Right lung (tissue), 10 donors: ENCODE measurements at places on chromosomes 13 and 19. TPM values are rescaled to one million over a fixed set of nuclear protein-coding genes. Genes with fewer than 3 reads are reported as not detected.

DNA sequence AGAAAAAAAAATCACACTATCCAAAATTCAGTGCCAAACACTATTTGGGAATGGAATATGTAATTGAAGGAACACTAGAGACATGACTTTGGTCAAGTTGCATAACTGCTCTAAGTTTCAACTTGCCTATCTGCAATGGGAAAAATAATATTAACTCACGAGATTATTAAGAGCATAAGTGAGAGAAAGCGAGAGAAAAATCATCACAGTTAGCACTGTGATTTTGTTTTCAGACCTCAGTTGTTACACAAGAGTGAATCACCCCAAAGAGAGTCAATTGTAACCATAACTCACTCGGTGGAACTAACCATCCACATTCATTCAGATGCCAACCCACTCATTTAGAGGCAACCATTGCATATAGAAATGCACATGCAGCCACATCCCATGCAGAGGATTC lies 147.1 kb downstream of the NHLRC3 start:
- DNase-seq: no peak

- no peak for DNase-seq
Measured at GRCh38 chr19:33193269-33193864, 763 bp upstream of the LRP3 start.

Gene BEST2
- polyA plus RNA-seq: 0.16 TPM

DNA sequence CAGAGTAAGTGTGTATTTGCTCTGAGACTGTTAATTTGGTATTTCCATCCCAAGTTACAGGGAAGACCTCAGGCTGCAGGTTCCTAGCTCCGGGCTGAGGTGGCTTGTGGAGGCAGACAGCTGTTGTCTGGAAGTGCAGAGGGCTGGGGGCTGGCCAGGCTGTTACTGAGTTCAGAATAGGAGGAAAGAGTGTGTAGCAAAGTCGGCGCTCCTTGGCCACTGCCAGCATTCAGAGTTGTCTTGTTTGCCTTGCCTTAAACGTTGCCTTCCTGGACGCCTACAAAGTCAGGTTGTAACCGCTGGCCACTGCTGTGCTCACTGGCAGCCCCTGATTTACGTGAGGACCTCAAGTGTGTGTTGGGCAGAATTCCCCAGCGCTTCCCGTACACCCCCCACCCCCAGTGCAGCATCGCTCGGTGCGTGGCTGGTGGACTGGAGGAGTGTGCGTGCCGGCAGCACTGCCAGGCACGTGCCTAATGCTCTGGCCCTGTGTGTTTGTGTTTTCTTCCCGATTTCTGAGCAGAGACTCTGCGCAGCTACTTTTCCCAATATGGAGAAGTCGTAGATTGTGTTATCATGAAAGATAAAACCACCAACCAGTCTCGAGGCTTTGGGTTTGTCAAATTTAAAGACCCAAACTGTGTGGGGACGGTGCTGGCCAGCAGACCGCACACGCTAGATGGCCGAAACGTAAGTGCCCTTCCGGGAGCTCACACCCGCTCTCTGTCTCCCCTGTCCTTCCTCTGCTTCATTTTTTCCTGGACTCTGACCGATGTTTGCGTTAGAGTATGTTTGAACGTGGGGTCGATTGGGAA lies 10.5 kb downstream of the DAZAP1 start:
- DNase-seq: no peak

GRCh38 chr19:41785653-41786052 lies 10.7 kb upstream of the CEACAM3 start:
- peak; percentile 52 for DNase-seq

DNA sequence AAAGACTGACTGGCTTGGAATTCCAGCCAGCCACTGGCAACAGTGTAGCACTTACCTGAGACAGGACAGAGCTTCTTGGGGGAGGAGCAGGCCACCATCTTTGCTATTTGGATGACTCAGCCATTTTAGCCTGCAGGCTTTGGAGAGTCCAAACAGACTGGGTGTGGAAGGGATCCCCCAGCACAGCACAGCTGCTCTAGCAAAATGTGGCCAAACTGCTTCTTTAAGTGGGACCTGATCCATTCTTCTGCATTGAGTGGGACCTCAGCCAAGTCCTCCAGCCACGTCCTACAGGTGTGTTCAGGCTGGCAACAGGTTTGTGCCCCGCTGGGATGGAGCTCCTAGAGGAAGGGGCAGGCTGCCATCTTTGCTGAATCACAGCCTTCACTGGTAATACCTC lies 80.0 kb downstream of the NDFIP2 start:
- no peak for DNase-seq

DNA sequence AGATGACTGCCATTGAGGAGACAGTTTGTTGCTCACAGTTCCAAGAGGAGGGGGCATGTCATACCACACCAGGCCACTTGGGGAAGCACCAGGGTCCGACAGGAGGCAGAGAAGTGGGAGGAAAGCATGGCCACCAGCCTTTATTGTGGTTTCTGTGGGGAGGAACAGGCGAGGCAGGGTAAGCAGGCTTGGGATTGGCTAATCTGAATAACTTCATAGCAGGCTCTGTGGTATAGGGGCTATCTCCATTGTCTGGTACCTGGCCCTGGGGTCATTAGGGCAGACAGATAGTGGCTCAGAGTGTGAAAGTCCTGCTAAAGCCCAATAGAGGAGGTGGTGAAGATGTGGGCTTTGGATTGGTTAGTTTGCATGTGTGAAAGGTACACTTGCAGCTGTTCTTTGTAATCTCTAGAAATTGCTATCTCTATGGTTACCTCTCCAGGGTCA lies 35.5 kb downstream of the CBY2 start:
- DNase-seq: no peak

Gene GPR12
- not detected for polyA plus RNA-seq

- DNase-seq: no peak
Measured at GRCh38 chr19:18319591-18320135, 3.2 kb downstream of the LSM4 start.

GRCh38 chr13:41075034-41075433 lies 13.7 kb downstream of the WBP4 start:
- DNase-seq: no peak

GRCh38 chr13:100440751-100441425 lies 147.7 kb downstream of the GGACT start:
- peak; percentile 29 for DNase-seq

Gene LILRB4
- 1.1 TPM for polyA plus RNA-seq

GRCh38 chr19:13978351-13979243 lies 26.3 kb downstream of the DCAF15 start:
- peak; percentile 75 for DNase-seq

Gene IGFL3
- not detected for polyA plus RNA-seq

DNA sequence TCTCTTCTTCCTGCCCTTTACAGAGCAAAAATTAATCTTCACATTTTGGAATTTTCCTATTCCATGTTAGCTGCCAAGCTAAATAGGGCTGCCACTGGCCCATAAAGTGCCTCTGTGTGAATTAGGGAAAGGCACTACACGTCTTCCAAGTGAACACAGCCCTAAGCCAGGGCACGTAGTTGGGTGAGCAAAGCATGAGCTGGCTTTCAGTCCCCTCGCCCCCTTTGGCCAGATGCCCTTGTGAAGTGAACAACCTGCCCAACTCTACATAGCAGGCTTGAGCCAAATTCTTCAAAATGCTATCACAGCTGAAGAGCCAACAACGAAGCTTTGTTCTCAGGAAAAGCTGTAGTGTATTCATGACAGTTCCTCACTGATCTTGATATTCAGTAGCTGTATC lies 213.1 kb downstream of the OXGR1 start:
- DNase-seq: no peak

Gene CACNG8
- polyA plus RNA-seq: 0.07 TPM

Gene KCTD4
- polyA plus RNA-seq: not detected

Gene CCDC70
- not detected for polyA plus RNA-seq

GRCh38 chr19:19533841-19534240 lies 4.2 kb upstream of the CILP2 start:
- no peak for DNase-seq

DNA sequence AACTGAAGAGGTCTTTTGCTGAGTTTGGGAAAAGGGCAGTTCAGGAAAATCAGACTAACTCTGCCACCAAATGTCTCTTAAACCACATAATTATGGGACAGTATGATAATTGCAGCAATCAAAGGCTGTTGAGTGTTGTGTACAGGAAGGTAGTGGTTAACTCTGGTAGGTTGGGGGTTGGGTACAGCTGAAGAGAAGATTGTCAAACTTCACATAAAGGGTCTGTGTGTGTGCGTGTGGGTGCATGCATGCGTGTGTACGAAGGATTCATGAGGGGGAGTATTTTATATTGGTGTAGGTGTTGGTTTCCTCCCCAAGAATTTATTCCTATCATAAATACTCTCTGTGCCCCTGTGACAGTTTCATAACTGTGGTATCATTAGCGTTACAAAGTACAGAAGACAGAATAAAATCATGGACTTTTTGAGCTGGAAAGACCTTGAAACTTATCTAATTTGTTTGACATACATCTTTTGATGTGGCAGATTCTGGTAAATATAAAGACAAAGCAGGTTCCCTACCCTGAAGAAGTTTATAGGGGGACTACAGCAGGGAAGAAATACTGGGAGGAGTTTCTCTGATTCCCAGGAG lies 94.1 kb downstream of the PCCA start:
- DNase-seq: no peak

DNA sequence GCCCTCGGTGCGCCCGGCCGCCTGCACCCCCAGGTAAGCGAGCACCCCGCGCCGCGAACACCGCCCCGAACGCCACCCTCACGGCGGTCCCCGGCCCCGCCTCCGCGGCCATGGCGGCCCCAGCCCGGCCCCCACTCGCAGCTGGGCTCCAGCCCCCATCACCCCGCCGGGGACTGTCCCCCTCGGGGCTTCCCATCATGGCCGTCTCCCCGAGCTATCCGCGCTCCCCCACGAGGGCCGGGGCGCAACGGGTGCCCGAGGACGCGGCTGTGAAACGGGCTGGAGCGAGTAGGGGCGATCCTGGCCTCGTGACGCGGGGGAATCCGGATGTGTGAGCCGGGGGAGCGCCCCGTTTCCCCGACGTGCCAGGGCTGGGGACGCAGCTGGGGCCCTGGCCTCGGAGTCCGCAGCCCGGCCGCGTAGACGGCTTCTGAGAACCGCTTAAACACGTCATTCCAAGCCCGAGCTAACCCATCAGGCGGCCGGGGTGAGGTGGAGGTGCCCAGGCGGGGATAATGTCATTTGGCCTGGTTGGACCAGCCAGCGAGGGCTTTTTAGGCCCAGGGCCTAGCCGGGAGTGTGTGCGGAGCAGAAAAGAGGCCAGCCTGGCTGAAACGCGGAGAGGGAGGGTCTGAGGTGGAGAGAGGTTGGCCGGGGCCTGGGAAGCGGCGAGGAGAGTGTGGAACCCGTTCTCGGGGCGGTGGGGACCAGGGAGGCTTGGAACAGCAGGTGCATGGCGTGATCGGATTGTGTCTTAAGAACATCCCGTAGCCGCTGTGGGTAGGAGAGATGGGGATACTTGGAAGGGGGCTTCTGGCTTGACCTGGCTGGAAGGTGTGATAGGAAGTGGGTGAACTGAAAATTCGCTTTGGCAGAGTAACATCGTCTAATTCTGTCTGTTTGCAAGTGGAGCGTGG lies 550 bp downstream of the CERS4 start:
- peak; percentile 43 for DNase-seq

DNA sequence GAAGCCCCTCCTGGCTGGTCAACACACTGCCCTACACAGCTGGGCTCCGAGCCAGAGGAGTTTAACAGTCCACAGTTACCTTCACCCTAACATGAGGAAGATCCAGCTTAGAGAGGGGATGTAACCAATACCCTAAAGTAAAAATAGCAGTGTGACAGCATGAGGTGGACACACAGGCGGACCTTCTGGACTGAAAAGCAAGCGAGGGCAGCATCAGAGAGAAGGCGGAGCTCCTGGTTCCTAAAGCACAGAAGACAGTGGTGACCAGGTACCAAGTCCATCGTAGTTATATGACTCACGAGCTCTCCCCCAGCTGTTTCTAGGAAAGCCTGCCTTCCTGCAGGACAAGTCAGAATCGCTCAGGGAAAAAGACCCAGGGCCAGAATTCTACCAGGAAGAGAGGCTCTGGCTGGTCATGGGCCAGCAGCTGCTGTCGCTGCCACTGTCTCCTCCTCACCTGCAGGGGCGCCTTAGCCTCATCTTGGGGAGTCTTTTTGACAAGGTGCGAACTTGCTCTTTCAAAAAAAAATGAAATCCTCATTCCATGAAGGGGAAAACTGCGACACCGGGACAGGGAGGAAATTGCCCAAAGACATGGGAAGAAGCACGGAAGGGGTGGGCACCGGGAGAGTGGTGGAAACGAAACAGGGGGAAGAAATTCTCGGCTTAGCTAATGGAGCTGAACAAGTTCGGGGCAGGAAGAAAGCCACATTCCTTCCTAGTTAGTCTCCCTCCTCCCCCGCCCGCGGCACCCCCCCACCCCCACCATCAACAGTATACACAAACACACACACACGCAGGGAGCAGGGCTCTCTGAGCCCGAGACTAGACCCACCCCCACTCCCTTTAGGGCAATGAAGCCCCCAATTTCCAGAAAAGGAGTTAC lies 1.7 kb downstream of the ELL start:
- peak; percentile 63 for DNase-seq

Gene PODNL1
- polyA plus RNA-seq: 2.3 TPM

Gene RXFP2
- polyA plus RNA-seq: not detected

DNA sequence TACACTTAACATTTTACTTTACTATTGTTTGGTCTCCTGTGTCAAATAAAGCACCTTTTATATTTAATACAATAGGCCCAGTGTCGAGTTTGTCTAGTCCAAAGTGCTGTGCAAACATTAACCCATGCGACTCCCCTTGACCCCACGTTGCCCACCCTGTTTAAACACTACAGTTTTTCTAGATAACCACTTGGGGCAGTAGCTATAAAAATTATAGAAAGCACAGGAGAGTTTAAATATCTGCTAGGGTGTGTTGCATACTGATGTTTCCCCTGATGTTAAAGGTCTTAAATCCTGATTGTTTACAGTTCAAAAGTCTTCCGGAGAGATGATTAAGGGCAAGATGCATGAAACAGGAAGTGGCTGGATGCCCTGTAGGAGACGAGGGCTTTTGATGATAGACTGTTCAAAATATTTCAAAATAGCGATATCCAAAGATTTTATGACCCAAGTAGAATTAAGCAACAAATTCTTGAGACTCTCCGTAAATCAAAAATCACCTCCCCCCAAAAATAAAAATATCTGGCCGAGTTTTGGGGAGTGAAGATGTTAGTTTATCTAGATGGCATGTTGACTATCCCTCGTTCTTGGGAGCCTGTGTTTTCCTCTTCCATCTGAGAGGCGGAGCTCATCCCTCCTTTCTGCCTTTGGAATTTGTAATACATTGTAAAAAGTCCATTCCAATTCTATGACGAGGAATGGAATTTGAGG lies 167.1 kb downstream of the FGF9 start:
- no peak for DNase-seq

GRCh38 chr13:33550885-33551284 lies 265.3 kb upstream of the STARD13 start:
- no peak for DNase-seq
